ENCODE measurements at places on chromosomes 3 and 15. TPM values are rescaled to one million over a fixed set of nuclear protein-coding genes. Genes with fewer than 3 reads are reported as not detected.

DNA sequence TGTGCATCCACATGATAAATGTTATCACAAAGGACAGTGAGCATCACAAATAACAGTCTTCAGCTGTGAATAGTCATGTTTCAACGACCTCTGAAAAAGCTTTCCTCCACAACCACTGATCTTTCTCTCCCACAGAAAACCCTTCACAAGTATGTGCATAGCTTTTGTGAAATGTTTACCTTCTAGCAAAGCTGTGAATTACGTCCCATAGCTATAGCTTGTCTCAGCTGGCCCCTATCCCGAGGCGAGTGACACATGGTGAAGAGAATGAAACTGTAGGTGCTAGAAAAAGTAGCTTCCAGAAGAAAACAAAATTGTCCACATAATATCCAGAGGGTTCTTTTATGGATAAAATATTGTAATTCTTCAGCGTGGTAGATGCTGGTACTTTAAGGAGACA is 182.0 kb downstream of the FGF12 start:
- no peak for DNase-seq
- no peaks in the 10 kb centered on the region for H3K27me3 ChIP-seq
- H3K27ac ChIP-seq, result no peak overlapping the region

DNA sequence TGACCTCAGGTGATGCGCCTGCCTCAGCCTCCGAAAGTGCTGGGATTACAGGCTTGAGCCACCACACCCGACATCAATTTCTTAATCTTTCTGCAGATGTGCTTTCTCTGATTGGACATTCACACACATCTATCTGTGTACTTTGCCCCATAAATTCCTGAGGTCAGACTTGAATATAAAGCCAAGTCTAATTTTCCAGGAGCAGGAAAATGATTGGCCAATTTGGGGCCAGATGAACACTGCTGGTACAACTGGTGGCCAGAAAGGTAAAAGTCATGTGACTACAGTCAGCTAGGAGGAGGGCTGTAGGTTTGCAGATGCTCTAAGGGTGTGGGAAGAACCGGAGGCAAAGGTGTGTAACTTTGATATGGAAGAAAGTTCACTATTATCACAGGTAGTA is 3.2 kb upstream of the RAD51 start:
- H3K27ac ChIP-seq, result no peak overlapping the region
- no peak for DNase-seq
- H3K27me3 ChIP-seq, result no peaks in the 10 kb centered on the region

Gene NKTR
- total RNA-seq, result 117 TPM

DNA sequence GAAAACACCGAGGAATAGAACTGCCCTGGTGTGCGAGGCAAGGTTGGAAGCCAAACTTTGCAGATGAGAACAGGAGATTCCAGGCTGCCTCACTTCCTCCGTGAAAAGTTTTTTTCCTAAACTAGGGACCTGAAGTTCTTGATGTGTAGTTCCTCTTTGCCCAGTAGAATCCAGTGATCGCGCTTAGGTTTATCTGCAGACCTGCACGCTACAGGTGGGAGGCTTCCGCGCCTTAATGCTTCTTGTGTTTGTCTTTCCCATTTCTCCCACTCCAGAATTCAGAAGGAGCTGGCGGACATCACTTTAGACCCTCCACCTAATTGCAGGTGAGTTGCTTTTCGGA is 5.4 kb downstream of the UBE2E1 start:
- no peaks in the 10 kb centered on the region for H3K27me3 ChIP-seq
- H3K4me1 ChIP-seq, result peaks cover 34% of the 10 kb centered on the region
- 0 out of 2 replicates have a peak overlapping the region, but pooled peaks have one; percentile 53 for H3K27ac ChIP-seq

DNA sequence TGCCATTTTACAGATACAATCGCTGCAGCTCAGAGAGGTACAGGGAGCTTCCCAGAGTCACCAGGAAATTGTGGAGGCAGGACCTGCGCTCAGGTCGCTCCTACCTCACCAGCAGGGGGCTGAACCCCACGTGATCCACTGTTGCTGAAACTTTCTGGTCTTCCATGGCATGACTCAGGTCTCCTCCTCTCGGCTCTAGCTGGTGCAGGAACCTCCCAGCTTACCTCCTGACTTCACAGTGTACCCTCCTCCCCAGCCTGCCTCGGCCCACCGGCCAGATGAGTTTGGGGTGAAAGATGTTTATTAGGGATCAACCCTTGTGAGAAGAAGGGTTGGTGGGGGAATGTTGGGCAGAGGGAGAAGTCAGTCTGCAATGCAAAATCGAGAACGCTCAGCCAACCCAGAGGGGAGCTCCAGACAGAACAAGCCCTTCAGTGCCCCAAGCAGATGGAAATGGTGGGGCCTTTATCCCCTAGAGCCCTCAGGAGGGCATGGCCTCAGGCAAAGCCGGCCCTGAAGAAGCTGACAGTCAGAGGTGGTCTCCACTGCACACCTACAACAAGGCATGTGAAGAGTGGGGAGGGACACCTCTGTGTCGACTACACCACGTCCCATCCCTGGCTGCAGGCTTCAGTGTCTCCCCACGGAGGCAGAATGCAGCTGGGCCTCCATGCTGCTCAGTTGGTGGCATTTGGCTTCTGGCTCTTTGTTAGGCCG is 118.6 kb upstream of the PRR20G start:
- no peak overlapping the region for H3K4me3 ChIP-seq
- H3K27me3 ChIP-seq, result no peaks in the 10 kb centered on the region
- no peak overlapping the region for H3K27ac ChIP-seq
- no peaks in the 10 kb centered on the region for H3K36me3 ChIP-seq
